ENCODE measurements at places on chromosomes 16 and 17. TPM values are rescaled to one million over a fixed set of nuclear protein-coding genes. Genes with fewer than 3 reads are reported as not detected.

DNA sequence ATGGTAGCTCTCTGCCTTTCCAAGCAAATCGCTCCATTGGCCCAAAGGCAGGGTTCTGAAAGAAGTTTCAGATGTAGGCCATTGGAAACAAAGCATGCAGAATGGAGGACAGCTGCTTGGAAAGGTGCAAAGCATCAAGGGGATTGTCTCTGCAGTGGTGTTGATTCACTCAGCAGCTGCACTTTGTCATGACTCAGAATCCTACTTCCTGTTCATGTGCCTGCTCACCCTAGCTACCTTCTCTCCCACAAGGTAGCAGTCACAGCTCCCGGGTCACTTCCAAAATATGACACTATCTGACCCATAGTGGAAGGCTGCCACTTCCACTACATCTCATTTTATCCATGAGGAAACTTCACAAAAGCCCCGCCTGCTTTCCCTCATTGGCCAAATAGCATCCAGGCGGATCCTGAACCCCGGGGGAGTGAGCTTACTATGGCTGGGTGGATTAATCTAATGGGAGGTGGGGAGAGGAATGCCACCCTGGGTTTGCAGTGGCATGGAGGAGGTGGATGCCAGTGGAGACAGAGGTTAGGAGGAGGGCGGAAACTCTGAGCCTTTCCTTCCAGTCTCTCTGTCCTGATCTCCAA lies 74.7 kb upstream of the NKD1 start:
- H3K4me3 ChIP-seq: no peak overlapping the region
- H3K4me1 ChIP-seq: peaks cover 7% of the 10 kb centered on the region
- no peaks in the 10 kb centered on the region for H3K36me3 ChIP-seq
- H3K27me3 ChIP-seq: peaks cover 24% of the 10 kb centered on the region
- no peak for DNase-seq

DNA sequence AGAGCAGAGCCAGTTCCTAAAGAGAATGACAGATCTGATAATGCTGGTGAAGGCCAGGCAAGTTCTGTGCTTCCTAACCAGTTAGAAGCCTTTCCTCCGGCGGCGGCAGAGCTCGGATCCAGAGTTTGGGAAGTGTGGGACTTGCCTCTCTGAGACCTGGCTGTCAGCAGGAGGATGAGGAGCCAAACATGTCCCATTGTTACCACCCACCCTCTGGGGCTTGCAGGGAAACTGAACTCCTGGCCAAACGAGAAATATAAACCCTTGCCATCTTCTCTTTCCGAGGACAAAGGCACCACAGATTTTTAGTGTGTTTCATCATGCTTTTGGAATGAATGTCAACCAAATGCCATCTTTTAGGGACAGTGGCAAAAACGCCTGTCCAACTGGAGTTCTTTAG lies 80.2 kb upstream of the SMURF2 start:
- no peak for DNase-seq
- no peaks in the 10 kb centered on the region for H3K36me3 ChIP-seq
- H3K27me3 ChIP-seq: no peaks in the 10 kb centered on the region
- H3K4me3 ChIP-seq: peak overlapping the region; percentile 48
- peak overlapping the region; percentile 85 for H3K27ac ChIP-seq

DNA sequence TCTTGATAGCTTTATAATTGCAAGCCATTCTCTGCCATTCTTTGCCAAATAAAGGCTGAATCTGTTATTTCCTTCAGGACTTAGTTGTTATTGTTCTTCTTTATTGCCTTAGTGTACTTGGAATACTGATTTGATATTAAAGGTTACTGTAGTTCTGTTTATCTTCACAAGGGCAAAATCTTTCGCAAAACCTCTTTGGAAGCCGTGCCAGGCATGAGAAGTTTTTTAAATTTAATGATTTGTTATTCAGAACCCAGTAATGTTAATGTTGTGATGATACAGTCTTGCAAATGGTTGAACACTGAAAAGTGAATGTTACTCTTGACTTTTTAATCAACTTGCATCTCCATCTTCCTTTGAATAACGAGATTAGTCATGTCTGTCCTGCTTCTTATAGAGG lies 1225.2 kb upstream of the GOT2 start:
- no peak overlapping the region for H3K27ac ChIP-seq
- DNase-seq: no peak
- no peak overlapping the region for H3K4me3 ChIP-seq
- H3K36me3 ChIP-seq: no peaks in the 10 kb centered on the region

The CACNA1H gene
- total RNA-seq: not detected

The ZNF469 gene
- 9.7 TPM for total RNA-seq

- no peak for DNase-seq
- no peak overlapping the region for H3K27ac ChIP-seq
- H3K27me3 ChIP-seq: peaks cover 2% of the 10 kb centered on the region
- peak overlapping the region; percentile 35 for H3K4me3 ChIP-seq
- H3K36me3 ChIP-seq: no peaks in the 10 kb centered on the region
Observed at GRCh38 chr16:89170346-89171215, 967 bp upstream of the CDH15 start.

DNA sequence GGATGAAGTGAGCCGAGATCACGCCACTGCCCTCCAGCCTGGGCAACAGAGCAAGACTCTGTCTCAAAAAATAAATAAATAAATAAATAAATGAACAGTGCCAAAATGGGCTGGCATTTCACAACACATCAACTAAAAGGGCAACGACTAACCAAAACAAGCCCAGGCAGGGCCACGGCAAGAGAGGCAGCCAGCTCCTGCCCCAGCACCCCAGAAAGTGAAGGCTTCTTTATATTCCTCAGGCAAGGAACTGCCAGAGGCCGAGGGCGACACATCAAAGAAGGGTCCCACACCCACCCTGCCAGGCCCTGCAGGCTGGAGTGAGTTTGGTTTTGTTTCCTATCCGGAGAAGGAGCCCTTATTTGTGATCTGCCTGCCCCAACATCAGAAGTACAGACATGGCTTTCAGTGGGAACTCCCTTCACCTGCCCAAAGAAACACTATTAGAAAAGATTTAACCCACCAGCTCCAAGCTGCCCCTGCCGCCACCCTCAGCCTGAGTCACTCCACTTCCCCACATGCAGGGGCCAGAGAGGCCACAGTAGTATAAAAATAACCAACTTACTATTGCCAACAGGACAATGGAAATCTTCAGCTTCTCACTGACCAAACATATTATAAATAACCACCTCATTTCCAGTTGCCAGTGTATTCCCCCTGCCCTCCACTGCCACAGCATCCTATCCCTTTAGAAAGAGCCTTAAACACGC lies 8.0 kb downstream of the FBXO31 start:
- peaks cover 27% of the 10 kb centered on the region for H3K4me1 ChIP-seq
- H3K36me3 ChIP-seq: no peaks in the 10 kb centered on the region
- H3K4me3 ChIP-seq: peak overlapping the region; percentile 43

DNA sequence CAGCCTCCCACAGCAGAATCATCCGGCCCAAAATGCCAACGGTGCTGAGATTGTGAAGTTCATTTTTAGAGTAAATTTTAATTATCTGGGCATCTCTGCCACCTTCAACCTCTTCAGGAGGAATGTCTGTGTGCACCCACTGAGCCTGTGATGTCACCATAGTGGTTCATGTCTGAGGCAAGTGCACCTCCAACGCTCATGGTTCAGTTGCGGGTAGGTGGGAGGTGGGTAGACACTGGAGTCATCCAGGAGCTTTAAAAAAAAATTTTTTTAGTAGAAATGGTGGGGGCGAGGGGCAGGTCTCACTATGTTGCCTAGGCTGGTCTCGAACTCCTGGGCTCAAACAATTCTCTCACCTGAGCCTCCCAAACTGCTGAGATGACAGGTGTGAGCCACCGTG lies 1.9 kb downstream of the FLYWCH1 start:
- peaks cover 39% of the 10 kb centered on the region for H3K4me1 ChIP-seq
- H3K27ac ChIP-seq: no peak overlapping the region
- no peaks in the 10 kb centered on the region for H3K27me3 ChIP-seq
- DNase-seq: no peak
- H3K36me3 ChIP-seq: 0 out of 2 replicates have a peak, but pooled peaks cover 4% of the 10 kb centered on the region

- no peaks in the 10 kb centered on the region for H3K36me3 ChIP-seq
- no peak overlapping the region for H3K4me3 ChIP-seq
- H3K4me1 ChIP-seq: peaks cover 6% of the 10 kb centered on the region
- peaks cover 24% of the 10 kb centered on the region for H3K27me3 ChIP-seq
- peak; percentile 45 for DNase-seq
Observed at GRCh38 chr17:45740553-45741330, 43.4 kb upstream of the CRHR1 start.

The NOD2 gene
- not detected for total RNA-seq

The HCFC1R1 gene
- total RNA-seq: 64.4 TPM

DNA sequence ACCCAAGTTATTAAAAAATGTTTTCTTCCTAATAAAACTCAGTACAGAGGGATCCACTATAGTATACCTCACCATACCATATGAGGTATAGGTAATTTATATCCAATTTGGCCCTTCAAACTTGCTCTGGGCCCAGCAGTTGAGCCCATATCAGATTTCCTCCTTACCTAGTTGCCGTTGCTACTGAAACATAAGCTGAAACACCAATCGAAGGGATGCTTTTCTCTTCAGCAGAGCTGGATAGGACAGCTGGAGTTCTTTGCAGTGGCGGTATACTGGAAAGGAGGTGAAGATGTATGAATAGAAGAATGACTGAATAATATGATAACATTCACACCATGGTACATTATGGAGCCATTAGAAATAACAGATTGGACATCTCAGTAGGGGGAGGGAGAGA lies 42.7 kb downstream of the TNRC6C start:
- H3K27ac ChIP-seq: no peak overlapping the region
- H3K4me1 ChIP-seq: peaks cover 20% of the 10 kb centered on the region
- H3K27me3 ChIP-seq: no peaks in the 10 kb centered on the region
- H3K36me3 ChIP-seq: no peaks in the 10 kb centered on the region
- no peak for DNase-seq

DNA sequence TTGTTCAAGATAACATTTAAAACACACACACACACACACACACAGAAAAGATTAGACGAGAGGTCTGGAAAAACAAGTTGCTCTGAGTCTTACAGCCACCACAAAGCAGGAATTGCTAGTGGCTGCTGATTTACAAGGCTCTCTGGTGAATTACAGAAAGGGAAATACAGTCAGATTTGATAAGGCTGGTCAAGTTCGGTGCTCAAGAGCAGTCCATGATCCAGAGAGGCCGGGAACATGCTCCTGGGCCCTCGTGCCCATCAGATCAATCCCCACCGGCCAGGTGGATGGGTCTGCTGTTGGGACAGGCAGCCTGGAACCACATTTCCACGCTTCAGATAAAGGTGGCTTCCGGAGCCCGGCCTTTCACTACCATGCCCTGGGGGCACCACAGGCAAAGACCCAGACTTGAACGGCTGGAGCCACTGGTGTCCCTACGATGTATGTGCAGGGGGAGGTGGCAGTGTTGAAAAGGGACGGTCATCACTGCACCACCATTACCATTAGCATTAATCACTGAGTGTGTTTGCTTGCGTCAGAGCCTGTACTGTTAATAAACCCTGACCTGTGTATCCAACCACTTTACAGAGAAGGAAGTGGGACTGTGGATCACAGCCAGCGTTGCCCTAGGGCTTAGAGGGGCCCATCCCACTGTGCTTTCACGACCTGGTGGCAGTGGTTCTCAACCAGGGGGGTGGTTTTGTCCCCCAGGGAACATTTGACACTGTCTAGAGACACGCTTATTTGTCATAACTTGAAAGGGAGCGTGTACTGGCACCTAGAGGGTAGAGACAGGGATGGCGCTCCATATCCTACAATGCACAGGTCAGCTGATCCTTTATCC lies 95.1 kb downstream of the XYLT1 start:
- no peaks in the 10 kb centered on the region for H3K27me3 ChIP-seq
- no peak overlapping the region for H3K4me3 ChIP-seq
- peaks cover 35% of the 10 kb centered on the region for H3K4me1 ChIP-seq
- H3K27ac ChIP-seq: peak overlapping the region; percentile 38

- no peak overlapping the region for H3K27ac ChIP-seq
- no peak for DNase-seq
- H3K4me1 ChIP-seq: no peaks in the 10 kb centered on the region
Observed at GRCh38 chr17:79147746-79148506, 73.3 kb downstream of the ENGASE start.

The PIPOX gene
- 0.56 TPM for total RNA-seq

- H3K4me1 ChIP-seq: peaks cover 17% of the 10 kb centered on the region
- peaks cover 7% of the 10 kb centered on the region for H3K27me3 ChIP-seq
- H3K36me3 ChIP-seq: peaks cover 23% of the 10 kb centered on the region
Observed at GRCh38 chr17:81697261-81698044, 5.7 kb upstream of the MRPL12 start.

GRCh38 chr17:29586676-29587469 lies 2.6 kb downstream of the GIT1 start:
- peaks cover 2% of the 10 kb centered on the region for H3K27me3 ChIP-seq
- no peaks in the 10 kb centered on the region for H3K36me3 ChIP-seq
- peak overlapping the region; percentile 96 for H3K4me3 ChIP-seq
- no peak for DNase-seq
- peaks cover 50% of the 10 kb centered on the region for H3K4me1 ChIP-seq

DNA sequence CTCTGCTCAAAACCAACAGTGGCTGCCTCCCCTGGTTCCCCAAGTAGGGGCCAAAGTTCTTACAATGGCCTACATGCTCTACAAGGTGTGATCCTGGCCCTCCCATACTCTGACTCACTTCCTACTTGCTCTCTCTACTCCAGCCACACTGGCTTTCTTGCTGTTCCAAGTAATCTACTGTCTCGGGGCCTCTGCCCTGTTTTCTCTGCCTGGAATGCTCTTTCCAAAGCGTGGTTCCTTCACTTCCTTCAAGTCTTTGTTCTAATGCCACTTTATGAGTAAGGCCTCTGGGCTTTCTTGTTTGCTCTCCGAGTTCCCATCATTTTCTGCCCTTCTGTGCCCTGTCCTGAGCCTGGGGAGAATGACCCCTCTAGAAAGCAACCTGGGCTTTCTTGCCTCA lies 4.1 kb upstream of the CDH3 start:
- H3K27ac ChIP-seq: peak overlapping the region; percentile 66
- peak; percentile 63 for DNase-seq
- H3K4me3 ChIP-seq: no peak overlapping the region
- no peaks in the 10 kb centered on the region for H3K36me3 ChIP-seq

The MYH8 gene
- not detected for total RNA-seq

- no peak for DNase-seq
- H3K27me3 ChIP-seq: no peaks in the 10 kb centered on the region
Observed at GRCh38 chr17:51846566-51846965, 311.9 kb downstream of the CA10 start.

DNA sequence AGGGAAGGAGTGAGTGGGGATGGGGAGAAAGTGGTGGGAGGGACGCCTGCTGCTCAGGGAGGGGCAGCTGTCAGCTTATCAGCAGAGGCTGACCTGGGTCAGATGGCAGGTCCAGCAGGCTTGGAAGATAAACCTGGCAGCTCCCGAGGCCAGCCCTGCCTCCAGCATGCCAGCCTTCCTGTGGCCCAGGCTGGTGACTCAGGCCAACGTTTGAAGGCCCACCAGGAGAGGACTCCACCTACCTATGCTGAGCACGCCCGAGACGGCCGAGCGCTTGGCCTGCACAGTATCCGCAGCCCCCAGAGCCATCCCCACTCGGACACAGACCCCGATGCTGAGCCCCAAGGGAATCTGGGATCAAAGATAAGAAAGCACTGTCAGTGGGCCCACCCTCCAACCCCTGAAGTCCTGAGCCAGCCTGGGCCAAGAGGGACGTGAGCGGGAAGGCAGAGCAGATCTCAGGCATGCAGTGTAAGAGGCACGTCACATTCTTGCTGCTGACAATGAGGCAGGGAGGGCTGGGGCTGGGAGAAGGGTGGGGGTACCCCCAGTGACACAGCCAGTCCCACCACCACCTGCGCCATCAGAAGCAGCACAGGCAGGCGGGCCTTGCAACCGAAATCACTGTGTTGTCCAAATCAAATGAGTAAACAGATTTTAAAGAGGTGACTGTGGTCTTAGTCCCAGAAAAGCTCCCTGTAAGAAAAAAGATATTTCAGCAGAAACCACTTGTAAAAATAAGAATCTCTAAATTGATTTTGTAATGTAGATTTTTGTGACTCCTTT lies 12.4 kb downstream of the SLC47A2 start:
- H3K4me1 ChIP-seq: no peaks in the 10 kb centered on the region
- H3K4me3 ChIP-seq: no peak overlapping the region
- H3K27me3 ChIP-seq: peaks cover 19% of the 10 kb centered on the region

Data from HFFc6 (cell line).